ENCODE measurements at places on chromosomes 7 and 10. TPM values are rescaled to one million over a fixed set of nuclear protein-coding genes. Genes with fewer than 3 reads are reported as not detected.

The PRSS37 gene
- not detected for total RNA-seq

The C10orf105 gene
- 0.48 TPM for total RNA-seq

The PDLIM1 gene
- 264 TPM for total RNA-seq

The SYCE1 gene
- not detected for total RNA-seq

The PNLIP gene
- not detected for total RNA-seq

The RASSF4 gene
- 12.3 TPM for total RNA-seq

The HYAL4 gene
- total RNA-seq = not detected

The SLC18A3 gene
- not detected for total RNA-seq

The MKX gene
- total RNA-seq = 0.92 TPM

The PON3 gene
- total RNA-seq = not detected

The AMZ1 gene
- total RNA-seq = 1.4 TPM

The CALHM2 gene
- 1.2 TPM for total RNA-seq

The SPDYE9 gene
- total RNA-seq = not detected

The HOXA6 gene
- not detected for total RNA-seq

The TPST1 gene
- total RNA-seq = 14.9 TPM

The SH2B2 gene
- 18.7 TPM for total RNA-seq

The PROSER2 gene
- 13.7 TPM for total RNA-seq

The MNX1 gene
- 0.39 TPM for total RNA-seq

The SLC13A1 gene
- total RNA-seq = not detected

The PDZD7 gene
- total RNA-seq = 0.88 TPM

The HKDC1 gene
- 0.78 TPM for total RNA-seq

The CHCHD2 gene
- total RNA-seq = 112 TPM

The CARD11 gene
- 29.8 TPM for total RNA-seq

The CYP3A4 gene
- total RNA-seq = not detected

The AKR1C2 gene
- total RNA-seq = 1.0 TPM

The H2AZ2 gene
- 187 TPM for total RNA-seq

The PKD2L1 gene
- total RNA-seq = 0.20 TPM

The LOXL4 gene
- total RNA-seq = 0.13 TPM

Data from H1 (cell line).